Mesendoderm (in vitro differentiated cells): ENCODE measurements at places on chromosomes 4 and X.

- DNase-seq = no peak
These were observed 234.1 kb downstream of the STIM2 start for GRCh38 chr4:27094783-27095182.

- no peak for DNase-seq
These were observed at the start of gene FAM133A for GRCh38 chrX:93673869-93674271. TSS of gene FAM133A (plus strand) at chrX:93674206. CDS start at chrX:93709420, 35,214 bp downstream.

GRCh38 chr4:21872101-21872500 lies 76.5 kb downstream of the KCNIP4 start:
- DNase-seq = no peak

DNA sequence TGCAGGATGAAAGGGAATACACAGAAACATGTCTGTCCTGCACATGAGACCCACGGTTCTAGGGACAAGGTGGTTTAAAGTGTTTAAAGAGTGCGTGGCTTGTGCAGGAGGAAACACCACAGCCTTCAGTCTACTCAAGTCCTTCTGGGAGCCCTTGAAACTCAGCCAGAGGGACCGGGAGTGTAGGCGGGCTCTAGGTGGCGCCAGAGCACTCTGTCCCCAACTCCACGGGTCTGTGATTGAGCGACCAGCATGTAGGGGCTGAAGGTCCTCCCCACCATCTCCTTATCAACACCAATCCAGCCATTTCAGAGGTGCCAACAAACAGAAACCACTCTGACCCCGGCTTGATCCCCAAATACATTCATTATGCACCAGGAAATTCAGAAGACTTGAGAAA lies 82.0 kb upstream of the CLDN34 start:
- peak; percentile 73 for DNase-seq

DNA sequence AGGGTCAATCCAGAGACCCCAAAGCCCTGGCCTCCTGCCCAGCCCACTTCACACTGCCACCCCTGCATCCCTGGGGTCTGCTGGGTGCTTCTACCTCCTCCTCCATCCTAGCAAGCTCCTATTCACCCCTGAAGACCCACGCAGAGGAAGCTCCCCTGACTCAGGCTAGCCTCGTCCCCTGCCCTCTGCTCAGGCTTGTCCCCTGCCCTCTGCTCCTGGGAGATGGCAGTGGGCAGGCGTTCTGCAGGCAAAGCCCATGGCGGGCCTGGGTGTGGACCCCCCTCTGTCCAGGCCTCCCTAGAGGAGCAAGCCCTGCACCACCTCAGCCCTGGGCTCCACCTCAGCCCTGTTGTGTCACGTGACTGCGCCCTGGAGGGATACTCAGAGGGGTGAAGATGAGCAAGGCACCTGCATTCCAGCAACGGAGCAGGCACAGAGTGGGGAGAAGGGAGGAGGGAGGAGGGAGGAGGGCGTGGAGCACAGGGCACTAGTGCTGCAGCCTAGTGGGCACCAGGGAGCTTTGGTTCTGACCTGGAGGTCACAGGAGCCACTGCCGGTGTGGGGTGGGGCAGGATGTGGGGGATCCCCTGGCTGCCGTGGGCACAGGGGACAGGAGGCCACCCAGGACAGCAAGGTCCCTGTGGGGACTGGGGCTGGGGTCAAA lies 27.6 kb upstream of the FGFR3 start:
- peak; percentile 46 for DNase-seq

DNA sequence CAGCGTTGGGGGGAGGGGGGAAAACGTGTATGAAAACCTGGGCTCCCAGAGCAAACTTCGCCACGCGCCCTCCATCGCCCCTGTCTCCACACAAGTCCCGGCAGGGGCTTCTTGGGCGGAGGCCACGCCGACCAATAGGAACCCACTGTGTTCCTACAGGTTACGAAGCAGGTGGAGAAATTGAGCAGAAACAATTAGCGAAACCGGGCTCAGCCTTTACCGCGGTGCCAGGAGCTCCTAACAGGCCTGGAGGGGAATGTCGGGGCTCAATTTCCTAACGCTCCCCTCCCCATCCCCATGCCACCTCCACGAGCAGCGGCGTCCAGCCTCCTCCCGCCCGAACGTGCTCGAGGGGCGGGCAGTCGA lies 589 bp upstream of the KIT start:
- peak; percentile 38 for DNase-seq

DNA sequence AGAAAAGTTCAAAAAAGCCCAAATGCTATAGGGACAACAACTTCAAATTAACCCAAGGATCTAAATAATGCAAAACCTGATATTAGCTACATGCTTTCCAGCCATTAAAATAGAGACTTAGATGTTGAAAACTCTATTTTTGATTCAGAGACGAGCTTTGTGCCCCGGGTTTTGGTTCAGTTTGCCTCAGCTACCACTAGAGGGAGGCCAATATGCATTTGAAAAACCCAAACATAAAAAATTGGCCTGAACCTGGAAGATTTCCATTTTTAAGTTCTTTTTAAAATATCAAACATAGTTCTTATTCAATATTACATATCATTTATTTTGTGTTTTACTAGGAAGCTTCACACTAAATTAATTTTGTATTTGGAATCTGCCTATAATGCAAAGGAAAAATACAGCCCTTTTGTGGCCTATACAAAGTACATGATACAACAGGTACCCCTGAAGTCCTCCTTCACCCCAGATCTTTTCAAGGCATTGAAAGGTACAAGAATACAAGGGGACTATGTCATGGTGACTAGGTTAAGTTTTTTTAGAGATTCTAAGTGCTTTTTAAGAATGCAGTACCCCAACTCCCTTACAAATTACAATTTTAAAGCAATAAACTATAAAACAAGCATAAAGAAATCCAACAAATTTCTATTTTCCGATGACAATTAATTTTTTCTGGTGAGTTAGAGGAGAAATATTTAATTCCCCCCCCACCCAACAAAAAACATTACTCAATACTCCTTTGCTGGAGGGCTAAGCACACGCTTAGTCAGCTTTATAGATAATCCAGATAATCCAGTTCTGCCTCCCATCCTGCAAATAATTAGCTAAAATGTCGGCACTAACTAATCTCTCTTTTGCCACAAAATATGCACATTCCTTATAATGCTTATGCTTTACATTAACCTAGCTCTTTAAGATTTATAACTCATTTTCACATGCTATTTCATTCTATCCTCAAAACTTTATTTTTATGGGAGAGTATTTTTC lies 97.7 kb upstream of the PTPN13 start:
- peak; percentile 41 for DNase-seq

- DNase-seq = no peak
These were observed 29.6 kb upstream of the NUDT6 start for GRCh38 chr4:122952028-122952427.

- no peak for DNase-seq
These were observed 212.8 kb downstream of the GPAT3 start for GRCh38 chr4:83748711-83749110.

GRCh38 chr4:142339053-142339452 lies 507.0 kb downstream of the INPP4B start:
- no peak for DNase-seq

GRCh38 chr4:38323141-38323641 lies 340.8 kb upstream of the KLF3 start:
- peak; percentile 42 for DNase-seq

DNA sequence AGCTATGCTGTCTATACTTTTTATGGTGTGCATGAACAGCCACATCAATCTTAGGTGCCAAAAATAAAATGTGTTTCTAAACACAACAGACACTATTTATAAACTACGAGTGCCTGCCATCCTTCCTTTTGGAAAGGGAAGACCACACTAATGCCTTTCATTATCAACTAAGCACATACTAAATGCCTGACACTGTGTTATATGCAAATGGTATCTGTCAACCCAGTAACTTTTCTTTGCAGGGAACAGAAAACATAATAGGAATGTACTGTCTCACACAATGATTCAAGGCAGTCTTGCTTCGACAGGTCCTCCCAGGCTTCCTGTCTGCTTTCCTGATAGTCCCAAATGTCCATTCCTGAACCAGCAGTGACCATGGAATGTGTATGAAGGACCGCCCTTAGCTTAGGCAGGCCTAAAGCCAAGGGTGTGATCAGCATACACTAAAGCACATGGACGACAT lies 43.8 kb downstream of the ADGRA3 start:
- DNase-seq = no peak

GRCh38 chr4:19615086-19615689 lies 636.5 kb upstream of the SLIT2 start:
- DNase-seq = no peak
